Liver (tissue), 10 donors: ENCODE measurements at places on chromosomes 3 and 15.

DNA sequence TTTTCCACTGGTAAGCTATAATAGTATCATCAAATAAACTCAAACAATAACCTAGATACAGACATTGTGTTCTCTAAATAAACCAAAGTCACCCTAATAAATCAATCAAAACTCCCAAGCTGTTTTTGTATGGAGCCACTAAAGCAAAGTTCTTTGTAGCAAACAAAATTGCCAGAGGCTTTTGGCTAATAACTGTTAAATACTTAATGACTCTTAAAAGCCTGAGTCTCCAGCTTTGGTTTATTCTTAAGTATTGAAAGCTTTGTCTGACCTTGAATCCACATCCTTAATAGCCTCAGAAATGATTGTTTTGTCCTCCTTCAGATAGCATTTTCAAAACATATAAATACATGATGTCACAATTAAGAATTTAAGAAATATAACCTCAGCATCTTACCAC lies 725.3 kb downstream of the SI start:
- no peak for DNase-seq

GRCh38 chr15:24772686-24773373 lies 97.3 kb downstream of the NPAP1 start:
- DNase-seq, result peak; percentile 70

- DNase-seq, result peak; percentile 77
Measured at GRCh38 chr15:78709263-78709882, 68.4 kb upstream of the CHRNB4 start.

- no peak for DNase-seq
Measured at GRCh38 chr3:140341203-140341602, 336.7 kb upstream of the TRIM42 start.

DNA sequence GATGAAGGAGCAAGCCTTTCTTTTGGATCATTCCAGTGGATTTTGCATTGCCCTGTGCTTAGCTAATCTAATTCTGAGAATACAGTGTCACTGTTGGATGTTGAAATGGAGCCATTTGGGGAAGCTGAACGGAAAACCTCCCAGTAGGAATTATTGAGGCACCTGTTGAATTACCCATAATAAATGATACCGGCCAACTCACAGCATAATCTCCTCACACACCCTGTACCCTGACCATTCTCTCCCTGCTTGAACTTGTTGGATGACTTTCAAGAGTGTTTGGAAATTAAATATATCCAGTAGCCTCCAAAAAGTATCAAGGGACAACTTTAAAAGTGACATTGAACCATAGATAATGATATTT lies 171.4 kb upstream of the HES1 start:
- no peak for DNase-seq
